ENCODE measurements at places on chromosomes 13 and 19. TPM values are rescaled to one million over a fixed set of nuclear protein-coding genes. Genes with fewer than 3 reads are reported as not detected.

PCP2 gene
- total RNA-seq = not detected

GRCh38 chr13:108195146-108195545 is 20.2 kb downstream of the LIG4 start:
- DNase-seq = no peak

DNA sequence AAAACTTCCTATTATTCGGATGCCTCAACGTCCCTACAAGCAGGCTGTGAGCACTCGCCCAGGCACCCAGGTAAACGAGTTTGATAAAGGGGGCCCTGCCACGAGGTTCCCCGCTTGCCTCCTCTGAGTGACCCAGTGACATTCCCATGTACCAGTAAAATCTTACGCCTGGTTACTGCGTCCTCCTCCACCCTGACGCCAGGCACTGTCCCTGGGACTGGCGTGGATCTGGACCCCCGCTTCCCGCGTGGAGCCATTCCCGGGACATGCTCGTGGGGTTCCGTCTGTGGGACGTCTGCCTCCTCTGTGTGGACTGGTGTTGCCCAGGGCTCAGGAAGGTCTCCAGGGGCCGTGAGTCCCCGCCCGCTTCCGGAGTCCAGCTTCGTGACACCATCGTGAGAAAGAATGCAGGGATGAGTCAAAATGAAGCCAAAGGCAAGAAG is 407 bp upstream of the ZNF550 start:
- peak; percentile 57 for DNase-seq

DNA sequence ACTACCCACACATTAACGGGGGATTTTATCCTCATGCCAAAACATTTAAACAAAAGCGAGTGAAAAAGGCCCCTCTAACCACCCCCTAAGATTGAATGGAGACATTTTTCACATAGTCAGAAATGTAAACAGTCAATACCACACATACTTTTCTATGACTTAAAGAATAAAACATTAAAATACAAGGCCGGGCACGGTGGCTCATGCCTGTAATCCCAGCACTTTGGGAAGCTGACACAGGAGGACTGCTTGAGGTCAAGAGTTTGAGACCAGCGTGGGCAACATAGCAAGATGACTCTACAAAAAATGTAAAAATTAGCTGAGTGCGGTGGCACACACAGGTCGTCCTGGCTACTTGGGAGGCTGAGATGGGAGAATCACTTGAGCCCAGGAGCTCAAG is 47.3 kb downstream of the MPHOSPH8 start:
- DNase-seq = no peak

PSG3 gene
- not detected for total RNA-seq

DNA sequence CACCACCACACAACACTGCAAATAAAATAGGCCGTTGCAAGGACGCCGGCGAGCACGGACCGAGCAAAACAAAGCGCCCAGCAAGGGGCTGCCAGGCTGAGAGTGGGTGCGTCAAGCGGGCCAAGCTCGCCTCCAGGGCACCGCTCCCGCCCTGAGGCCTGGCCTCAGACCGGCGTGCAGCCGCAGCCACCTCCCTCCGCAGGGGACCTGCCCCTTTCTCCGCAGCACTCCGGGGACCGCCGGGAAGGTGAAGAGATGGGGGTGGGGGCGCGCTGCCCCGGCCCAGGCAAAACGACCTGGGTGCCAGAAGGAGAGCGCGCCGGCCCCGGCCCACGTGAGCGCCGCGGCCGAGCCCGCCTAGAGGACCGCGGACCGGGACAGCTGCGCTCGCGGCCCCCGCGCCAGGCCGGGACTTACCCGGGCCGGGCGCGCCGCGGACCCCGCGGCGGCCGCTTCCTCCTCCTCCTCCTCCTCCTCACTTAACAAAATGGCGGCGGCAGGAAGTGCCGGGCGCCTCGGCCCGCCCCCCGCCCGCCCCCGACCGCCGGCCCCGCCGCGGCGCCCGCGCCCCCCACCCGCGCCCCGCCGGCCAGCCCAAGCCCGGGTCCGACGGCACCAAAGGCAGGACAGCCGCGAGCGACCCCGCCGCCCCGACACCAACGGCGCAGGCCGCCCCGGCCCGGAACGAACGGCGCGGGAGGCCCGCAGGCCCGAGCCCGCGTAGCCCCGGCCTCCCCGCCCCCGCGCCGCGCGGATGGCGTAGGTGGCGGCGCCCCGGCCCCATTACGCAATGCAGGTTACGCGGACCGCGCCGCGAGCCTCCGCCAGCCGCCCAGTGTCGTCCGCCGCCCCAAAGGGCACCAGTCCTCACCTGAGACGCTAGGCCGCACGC is 674 bp downstream of the BRD4 start:
- DNase-seq = peak; percentile 28

DNA sequence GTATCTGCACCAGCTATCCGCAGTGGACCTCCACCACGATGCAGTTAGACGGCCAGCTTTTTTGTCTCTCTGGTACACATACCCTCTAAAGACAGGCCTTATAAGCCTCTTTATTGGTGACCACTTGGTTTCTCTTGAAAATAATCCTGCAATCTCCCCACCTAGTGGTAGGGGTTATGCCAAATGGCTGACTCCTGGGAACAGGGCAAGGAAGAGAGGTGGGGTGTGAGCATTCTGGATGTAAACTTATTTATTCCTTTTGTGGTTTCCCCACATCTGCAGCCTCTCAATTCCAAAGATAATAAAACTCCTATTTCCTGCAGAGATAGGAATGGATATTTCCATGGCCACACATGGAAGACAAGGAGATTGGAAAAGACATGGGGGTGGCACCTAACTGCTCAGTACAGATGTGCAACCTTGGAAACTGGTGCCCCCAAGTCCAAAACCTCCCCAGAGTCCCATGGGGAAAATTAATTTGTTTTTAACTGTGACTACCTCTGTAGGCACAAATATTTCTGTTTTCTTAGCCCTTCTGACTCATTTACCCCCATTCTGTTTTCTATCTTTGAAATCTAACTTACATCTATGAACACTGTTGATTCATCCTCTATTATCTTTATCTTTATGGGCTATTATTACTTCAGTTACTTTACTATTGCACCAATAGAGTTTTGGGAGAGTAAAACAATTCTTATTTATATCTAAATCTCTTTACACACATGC is 112.7 kb upstream of the TSHZ3 start:
- DNase-seq = no peak

- DNase-seq = no peak
These were observed 756.5 kb downstream of the SLITRK1 start for GRCh38 chr13:83125791-83126190.

DNA sequence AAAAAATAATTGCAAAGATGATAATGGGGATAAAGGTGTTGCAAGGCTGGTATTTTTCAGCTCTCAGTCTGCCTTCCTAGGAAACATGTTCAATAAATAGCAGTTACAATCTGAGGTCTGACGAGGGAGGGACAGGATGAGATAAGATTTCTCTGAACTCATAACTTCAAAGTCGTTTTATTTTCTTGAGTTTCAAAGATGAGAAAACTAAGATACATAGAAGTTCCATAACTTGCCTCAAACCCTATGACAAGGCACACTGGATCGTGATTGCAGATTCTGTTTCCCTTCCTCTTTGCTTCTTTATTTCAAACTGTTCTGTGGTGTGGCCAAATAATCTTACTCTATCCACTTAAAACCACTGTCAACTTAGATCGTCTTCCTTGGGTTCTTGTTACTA is 327.2 kb downstream of the GPC5 start:
- no peak for DNase-seq

NANOS3 gene
- total RNA-seq = 0.83 TPM

- peak; percentile 57 for DNase-seq
These were observed 89.0 kb upstream of the SPATA13 start for GRCh38 chr13:24071423-24072075.

CELF5 gene
- total RNA-seq = not detected

LILRB2 gene
- total RNA-seq = not detected

DNA sequence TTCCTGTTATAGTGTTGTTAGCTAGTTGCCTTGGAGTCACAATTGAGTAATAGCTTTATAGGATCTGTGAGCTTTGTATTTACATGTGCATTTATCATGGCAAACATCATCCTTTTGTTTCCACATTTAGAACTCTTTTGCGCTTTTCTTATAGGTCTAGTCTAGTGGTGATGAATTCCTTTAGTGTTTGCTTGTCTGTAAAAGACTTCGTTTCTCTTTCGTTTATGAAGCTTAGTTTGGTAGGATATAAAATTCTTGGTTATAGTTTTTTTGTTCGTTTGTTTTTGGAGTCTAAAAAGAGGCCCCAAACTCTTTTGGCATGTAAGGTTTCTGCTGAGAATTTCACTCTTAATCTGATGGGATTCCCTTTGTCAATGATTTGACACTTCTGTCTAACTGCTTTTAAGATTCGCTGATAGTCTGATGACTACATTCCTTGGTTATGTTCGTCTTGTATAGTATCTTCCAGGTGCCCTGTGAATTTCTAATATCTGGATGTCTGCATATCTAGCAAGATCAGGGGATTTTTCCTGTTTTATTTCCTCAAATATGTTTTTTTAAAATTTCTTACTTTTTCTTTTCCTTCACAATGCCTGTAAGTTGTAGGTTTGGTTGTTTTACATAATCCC is 20.2 kb downstream of the DNAJC3 start:
- no peak for DNase-seq

DNA sequence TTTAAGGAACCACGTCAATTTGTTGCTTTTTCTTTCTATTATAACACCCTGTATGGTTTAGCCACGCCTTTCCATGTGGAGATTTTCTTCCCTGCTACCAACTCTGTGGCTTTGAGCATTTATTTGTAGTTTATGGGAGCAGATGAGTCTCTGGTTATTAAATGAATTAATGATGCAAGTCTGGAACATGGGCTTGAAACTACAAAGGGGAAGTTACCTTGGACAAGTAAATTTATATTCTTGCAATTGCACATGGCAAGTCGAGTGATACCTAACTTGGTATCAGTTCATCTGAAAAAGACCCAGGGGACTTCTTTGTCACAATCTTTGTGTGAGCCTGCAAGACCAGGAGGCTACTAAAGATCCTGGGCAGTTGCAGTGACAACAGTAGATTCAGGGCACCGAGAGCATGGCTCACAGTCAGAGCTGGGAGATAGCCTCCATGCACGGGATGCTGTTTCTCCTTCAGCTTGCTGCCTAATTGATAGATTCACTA is 24.4 kb downstream of the B3GLCT start:
- DNase-seq = no peak

PTH2 gene
- not detected for total RNA-seq

DNA sequence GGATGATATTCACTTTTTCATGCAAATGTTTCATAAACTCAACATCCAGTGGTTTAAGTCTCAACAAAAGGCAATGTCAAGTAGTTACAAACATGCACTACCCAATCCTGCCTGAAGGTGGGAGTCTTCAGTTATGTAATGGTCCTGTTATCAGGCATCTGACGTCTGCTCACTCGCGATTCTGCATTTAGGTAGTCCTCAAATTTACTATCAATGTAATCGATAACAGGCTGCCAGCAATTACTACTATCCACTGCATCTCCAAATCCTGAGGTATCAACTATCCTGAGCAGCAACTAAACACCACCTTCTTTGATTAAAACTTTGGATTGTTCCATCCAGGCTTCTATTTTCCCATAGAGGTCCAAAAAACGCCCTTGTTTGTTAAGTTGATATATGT is 51.2 kb downstream of the NLRP12 start:
- DNase-seq = peak; percentile 67

C19orf12 gene
- total RNA-seq = 69.7 TPM

GRCh38 chr13:36973621-36974295 is 25.4 kb downstream of the ALG5 start:
- DNase-seq = no peak

DNA sequence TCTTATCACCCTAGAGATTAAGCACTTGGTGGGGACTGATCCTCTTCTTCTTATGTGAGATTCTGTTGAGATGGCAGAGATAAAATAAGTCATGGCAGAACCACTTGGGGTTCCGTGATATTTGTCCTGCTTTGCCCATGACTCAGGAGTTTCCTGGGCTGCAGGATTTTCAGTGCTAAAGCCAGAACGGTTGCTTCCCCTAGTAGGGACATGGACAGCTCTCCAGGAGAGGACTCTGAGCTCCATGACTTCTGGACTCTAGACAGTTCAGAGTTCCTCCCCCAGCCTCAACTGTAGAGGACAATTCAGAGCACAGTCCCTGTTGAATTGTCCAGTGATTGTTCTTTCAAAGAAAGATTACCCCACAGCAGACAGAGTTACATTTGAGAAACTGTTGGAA is 98.8 kb downstream of the OLFM4 start:
- DNase-seq = no peak

PDX1 gene
- not detected for total RNA-seq

GRCh38 chr13:98846521-98846920 is 94.0 kb upstream of the SLC15A1 start:
- DNase-seq = peak; percentile 9

FREM2 gene
- total RNA-seq = 0.57 TPM

- peak; percentile 88 for DNase-seq
These were observed 110.2 kb upstream of the SPATA13 start for GRCh38 chr13:24050292-24050711.

DNA sequence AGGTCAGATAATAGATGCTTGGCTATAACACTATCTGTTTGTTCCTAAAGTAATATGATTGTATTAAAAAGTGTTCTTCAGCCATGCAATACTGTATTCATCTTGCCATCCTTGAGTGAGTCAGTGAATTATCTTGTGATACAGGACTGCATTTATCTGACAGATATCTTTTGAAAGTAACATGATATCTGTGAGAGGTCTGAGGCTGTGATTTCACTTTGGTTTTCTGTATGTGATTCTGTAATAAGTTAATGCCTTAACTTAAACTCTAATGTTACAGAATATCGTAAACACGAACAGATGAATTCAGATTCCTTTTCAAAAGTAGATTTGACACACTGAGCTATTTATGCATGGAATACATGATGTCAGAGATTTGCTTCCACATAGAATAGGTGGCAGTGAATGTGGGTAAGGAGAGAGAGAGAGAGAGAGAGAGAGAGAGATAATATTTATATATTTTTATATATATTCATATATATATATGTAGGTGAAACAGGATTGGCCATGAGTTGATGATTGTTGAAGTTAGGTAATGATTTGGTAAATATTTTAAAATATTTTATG is 97.9 kb upstream of the RNF113B start:
- DNase-seq = no peak

DNA sequence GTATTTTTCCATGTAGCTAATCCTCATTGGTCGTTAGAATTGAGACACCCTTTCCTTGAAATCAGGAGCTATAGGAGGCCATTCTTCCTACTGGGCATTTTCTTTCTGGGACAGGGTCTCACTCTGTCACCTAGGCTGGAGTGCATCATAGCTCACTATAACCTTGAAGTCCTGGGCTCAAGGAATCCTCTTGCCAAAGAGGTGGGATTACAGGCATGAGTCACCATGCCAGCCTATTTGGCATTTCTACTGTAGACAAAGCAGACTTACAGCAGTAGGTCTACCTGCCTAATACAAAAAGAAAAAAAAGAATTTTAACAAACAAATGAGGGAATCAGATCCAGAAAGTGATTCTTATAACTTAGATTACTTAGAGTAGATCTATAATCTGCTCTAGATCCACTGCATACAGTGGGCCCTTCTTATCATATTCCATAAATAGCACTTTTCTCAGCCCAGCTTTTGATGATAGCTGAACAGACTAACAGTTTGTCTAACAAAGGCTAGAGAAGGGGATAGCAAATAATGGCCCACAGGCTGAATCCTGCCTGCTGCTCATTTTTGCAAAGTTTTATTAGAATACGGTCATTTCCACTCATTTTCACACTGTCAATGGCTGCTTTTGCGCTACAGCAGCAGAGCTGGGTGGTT is 36.7 kb upstream of the USPL1 start:
- no peak for DNase-seq

GARIN5A gene
- 3.0 TPM for total RNA-seq
